ENCODE measurements at places on chromosomes 12 and 14.

DNA sequence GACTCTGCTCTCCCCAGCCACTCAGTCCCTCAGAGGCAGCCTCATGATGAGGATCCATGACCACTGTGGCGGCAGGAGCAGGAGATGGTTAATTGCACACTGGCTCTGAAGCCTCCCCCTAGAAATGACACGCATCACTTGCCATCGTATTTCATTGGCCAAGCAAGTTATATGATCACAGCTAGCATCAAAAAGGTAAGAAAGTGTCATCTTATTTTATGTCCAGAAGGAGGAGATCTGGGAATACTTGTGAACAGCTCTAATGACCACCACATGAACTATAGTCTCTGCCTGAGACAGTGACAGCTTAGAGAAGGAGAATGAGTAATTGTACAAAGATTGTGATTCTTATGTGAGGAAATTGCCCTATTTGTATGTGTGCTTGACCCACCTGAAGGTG lies 363.4 kb downstream of the NUAK1 start:
- peak; percentile 54 for DNase-seq

DNA sequence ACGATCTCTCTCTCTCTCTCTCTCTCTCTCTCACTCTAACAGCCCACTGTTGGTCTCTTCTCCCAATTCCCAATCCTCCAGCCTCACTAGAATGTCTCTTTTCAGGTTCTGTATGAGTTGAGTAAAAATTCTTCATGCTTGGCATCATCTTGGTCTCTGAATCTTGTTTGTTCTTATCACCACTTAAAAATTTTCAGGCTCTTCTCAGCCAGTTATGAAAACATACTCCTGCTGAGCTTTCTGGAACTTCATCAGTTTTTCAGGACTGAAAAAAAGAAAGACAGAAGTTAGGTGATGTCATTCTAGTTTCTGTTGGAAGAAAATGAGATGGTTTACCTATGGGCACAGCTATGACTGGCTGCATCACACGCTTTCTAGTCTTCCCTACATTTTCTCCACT lies 11.5 kb upstream of the IL22 start:
- peak; percentile 48 for DNase-seq

DNA sequence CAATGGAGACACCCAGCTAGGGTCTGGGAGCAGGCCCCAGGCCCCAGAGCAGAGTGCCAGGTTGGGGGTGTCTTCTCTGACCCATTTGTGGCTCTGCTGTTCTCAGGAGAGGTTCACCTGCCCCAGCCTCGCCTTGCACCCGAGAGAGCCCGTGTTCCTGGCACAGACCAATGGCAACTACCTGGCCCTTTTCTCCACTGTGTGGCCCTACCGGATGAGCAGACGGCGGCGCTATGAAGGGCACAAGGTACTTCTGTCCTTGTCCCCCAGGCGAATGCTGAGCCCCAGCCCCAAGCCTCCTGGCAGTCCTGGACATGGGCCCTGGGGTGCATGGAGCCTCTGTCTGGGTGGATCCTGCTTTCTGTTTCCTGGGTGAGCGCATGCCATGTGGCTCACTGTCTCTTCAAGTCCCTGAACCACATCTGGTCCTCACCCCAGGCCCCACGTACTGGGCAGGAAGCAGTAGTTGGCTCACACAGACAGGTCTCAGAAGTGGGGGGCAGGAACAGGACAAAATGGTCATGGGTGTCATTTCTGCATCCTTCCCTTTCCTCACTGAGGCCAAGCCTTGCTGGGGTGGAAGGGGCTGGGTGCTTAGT lies 58.2 kb downstream of the BEGAIN start:
- DNase-seq, result no peak

DNA sequence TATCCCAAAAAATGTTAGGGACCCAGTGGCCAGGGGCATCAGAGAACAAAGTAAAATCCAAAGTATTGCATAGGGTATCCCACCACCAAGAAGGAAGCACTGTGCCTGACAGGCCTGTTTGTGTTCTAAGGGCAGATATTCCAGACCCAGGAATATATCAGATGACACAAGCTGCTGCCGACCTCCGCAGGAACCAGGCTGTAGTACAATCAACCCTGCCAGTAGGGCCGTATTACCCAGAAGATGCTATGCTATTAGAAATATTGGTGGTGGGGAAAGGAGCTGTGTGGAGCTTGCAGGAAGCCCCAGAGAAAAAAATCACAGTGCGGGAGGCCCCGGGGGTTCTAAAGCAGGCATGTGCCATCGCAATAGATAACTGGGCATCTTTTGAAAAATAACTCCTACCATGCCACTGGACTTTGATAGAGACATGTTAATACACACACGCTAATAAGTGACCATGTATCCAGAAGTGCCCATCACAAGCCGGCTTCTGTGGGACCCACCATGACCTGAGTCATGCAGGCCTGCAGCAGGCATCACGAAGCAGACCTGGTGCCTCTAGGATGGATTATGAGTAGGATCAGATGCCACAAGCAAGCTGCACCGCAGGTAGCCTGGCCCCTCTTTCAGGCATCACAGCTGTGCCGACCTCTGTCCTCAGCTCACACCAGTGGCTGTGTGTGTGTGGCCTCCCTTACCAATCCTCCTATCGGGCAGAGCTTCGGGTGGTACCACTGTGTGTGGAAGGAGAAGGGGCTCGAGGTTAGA lies 242.7 kb downstream of the BCL11B start:
- DNase-seq, result no peak

DNA sequence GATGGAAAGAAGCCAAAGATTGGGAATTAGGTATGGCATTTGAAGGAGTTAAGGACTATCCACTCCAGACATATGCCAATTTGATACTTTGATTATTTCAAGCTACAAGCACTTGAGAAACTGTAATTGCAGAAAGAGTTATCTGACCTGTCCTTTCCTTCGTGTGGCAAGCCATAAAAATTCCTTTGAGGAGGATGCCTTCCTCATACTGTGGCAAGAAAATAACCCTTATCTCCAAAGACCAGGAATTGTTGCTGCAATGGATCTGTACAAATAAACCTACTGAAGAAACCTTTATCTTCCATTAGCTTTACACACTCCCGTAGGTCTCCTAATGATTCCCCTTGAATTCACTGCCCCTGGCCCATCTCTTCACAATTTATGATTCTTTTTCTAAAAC lies 165.1 kb upstream of the AMIGO2 start:
- no peak for DNase-seq

DNA sequence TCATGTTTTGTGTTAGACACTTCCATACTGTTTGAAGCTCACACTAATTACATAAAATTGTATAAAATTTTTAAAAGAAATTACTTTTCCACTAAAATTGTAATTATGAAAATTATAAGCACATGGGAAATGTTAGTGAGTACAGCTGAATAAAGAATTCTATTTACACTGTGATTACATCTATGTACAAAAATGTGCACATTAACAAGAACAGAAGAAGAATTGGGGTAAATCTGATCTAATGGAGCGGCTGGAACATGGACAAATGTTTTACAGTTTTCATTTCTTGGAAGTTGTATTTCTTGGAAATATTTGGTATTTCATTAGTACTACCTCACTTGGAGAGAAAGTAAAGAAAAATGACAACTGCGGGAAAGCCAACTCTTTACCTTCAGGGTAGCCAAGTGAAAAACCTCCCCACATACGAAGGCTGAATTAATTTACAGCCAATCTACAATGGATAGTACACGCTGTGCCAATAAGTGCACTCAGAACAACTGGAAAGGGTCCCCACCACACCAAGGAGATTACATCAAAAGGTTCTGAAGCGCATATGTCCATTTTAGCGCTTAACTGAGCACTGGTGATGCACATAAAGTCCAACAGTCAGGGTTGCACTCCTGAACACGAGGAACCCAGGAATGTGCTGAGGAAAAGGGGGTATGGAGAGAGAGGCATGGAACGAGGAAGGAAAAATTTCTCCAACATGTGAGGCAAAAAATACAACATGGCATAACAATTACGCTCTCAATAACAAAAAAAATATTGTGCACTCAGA lies 17.5 kb downstream of the MED13L start:
- DNase-seq, result no peak

GRCh38 chr12:40820794-40821484 lies 128.7 kb downstream of the CNTN1 start:
- no peak for DNase-seq

- no peak for DNase-seq
These were observed 381.1 kb downstream of the FLRT2 start for GRCh38 chr14:85911044-85911443.
